ENCODE measurements at places on chromosomes 6 and 20.
A peak's percentile ranks its signal among the peaks of the same experiment; 100 is the strongest.

GRCh38 chr6:46414398-46414797 is 76.9 kb downstream of the RCAN2 start:
- DNase-seq: no peak

DNA sequence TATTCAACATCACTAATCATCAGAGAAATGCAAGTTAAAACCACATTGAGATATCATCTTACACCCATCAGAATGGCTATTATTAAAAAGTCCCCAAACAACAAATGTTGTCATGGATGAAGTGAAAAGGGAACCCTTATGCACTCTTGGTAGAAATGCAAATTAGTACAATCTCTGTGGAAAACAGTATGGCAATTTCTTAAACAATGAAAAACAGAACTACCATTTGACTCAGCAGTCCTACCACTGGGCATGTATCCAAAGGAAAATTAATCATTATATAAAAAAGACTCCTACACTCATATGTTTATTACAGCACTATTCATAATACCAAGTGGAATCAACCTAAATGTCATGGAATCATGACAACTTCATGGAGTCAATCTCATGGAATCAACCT is 611.3 kb upstream of the GJE1 start:
- no peak for DNase-seq

- no peak for DNase-seq
Measured at GRCh38 chr20:6838181-6838826, 70.8 kb downstream of the BMP2 start.

DNA sequence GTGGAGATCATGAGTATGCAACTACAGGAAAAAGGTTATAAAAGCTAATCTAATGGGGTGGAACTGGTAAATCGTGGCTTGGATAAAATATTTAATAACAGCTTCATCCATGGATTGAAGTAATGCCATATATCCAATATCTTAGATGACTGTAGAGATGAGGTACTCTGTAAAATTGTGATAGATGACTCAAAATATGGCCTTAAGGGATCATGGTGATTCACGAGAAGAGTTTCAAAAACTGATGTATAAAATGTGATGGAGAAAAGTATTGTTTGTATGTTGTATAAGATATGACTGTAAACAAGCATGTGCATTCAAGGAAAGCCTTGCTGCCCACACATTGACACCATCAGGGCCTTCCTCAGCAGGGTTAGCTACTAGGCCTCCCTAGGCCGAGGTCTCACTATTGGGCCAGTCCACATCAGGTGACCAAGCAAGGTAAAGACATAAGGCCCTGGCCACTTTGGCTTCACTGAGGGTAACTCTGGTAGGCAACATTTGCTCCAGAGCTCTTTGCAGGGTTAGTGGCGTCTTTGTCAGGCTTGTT is 17.7 kb upstream of the CCN6 start:
- DNase-seq: no peak

- no peak for DNase-seq
Measured at GRCh38 chr6:84860509-84860908, 96.1 kb upstream of the TBX18 start.

GRCh38 chr6:45884336-45884735 is 131.3 kb downstream of the CLIC5 start:
- DNase-seq: no peak

GRCh38 chr6:143952947-143953701 is 54.9 kb downstream of the PLAGL1 start:
- DNase-seq: no peak

- no peak for DNase-seq
Measured at GRCh38 chr20:40016392-40016791, 672.6 kb downstream of the MAFB start.

DNA sequence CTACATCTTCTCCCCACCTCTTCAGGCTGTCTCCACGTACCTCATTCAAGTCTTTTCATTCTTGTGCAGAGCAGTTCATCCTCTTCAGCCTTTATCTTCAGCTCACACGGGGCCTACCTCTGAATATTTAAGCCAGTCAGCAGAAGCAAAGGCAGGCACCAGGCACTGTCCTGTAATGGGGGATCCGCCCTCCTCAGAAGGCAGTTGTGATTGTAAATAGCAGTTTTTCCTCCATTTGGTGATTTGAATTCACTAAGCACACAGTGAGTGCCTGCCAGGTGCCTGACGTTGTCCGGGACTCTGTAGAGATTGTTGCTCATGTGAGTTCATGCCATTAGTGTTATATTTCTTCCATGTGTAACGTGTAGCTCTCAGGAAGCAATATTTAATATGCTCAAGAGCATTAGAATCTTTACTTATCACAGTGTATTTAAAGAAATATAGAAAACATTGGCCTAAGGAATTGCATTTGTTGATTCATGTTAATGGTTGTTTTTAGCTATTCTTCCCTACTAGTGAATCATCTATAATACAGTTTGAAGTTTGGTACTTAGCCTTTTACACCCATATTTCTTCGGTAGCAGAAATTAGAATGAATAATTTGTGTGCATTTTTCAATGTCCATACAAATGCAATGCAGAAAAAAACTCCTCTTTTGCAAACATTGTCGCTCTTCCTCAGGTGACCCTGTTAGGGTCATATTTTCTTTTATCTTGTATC is 17.9 kb downstream of the BPHL start:
- no peak for DNase-seq

- DNase-seq: no peak
Measured at GRCh38 chr6:21265034-21265729, 328.4 kb upstream of the SOX4 start.

DNA sequence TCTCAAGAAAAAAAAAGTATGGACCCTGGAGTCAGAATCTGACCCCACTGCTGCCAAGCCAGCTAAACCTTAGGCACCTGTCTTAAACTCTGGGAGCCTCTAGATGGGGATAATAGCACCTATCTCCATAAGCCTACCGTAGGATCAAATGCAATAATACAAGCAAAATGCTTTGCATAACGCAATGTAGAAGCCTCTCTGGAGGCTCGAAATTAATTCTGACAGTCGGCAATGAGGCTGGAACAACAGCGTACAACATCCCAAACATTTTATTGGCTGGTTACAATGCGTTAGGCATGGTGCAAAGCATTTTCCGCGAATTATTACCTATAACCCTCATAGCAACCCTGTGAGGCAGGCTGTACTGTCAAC is 521 bp downstream of the CDK5RAP1 start:
- DNase-seq: no peak

GRCh38 chr6:167984144-167984719 is 13.2 kb upstream of the KIF25 start:
- no peak for DNase-seq

- DNase-seq: no peak
Measured at GRCh38 chr6:89050155-89050554, 30.4 kb upstream of the PNRC1 start.

- no peak for DNase-seq
Measured at GRCh38 chr6:160102956-160103824, 18.4 kb upstream of the SLC22A1 start.

- DNase-seq: no peak
Measured at GRCh38 chr20:59386809-59387208, 86.4 kb downstream of the EDN3 start.

DNA sequence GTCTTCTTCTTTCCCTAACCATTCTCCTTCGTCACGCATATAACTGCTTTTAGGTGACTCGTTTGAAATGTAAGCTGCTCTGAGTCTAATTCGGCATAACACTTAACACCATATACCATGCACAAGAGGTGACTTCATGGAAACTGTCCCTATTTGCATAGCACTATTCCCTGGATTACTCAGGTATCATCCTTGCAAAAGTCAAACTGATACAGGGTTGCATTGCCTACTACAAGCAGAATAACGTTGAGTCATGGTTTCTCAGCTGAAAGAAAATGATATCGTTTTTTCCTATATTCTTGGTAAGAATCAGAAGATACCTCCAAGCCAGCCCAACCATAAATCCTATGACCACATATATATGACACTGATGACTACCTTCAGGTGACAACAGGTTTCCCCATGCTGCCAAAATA is 227.5 kb downstream of the ATXN1 start:
- no peak for DNase-seq

DNA sequence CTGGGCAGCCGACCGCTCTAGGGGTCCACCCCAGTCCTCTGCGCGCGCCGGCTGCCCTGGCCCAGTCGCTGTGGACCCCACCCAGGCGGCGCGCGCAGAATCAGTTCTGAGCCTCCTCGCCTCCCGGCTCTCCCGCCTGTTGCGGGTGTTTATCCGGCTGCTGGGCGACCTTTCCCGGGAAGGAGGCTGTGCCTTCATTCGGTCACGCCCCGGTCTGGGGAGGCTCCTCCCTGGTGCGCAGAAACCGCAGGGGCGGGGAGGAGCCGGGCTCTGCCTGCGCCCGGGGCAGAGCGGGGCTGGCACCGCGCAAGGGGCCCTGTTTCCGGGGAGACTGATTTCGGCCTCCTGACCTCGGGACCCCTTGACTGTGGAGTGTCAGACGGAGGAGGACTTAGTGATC is 80.8 kb upstream of the EYS start:
- DNase-seq: no peak

- no peak for DNase-seq
Measured at GRCh38 chr20:4508773-4509172, 212.9 kb upstream of the PRND start.

GRCh38 chr6:92263864-92264263 is 1155.5 kb downstream of the EPHA7 start:
- DNase-seq: no peak

- DNase-seq: no peak
Measured at GRCh38 chr20:19269737-19270340, 57.4 kb downstream of the SLC24A3 start.

GRCh38 chr6:55069132-55069781 is 105.1 kb upstream of the HCRTR2 start:
- no peak for DNase-seq

- DNase-seq: no peak
Measured at GRCh38 chr6:49852975-49853374, 13.4 kb downstream of the CRISP1 start.

DNA sequence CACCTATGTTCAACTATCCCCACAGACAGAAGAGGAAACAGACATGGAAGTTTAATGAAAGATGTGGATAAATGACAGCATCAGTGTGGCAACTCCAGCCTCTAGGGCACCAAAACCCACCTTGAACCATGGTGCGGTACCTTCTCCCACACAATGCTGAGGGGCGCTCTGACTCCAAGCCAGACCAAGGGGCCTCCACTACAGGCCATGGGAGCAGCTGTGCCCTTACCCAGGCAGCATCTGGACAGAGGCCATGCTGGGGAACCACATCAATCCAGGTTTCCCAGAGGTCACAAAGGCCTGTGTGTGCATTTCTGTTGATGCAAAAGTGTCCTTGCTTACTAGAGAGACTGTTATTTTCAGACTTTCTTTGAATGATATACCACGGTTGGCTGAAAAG is 4.1 kb downstream of the PRR18 start:
- no peak for DNase-seq

- DNase-seq: no peak
Measured at GRCh38 chr6:9621276-9621675, 793.6 kb downstream of the TFAP2A start.

- no peak for DNase-seq
Measured at GRCh38 chr20:20594171-20594530, 118.3 kb downstream of the RALGAPA2 start.

- DNase-seq: no peak
Measured at GRCh38 chr6:144689503-144690040, 404.4 kb downstream of the UTRN start.

DNA sequence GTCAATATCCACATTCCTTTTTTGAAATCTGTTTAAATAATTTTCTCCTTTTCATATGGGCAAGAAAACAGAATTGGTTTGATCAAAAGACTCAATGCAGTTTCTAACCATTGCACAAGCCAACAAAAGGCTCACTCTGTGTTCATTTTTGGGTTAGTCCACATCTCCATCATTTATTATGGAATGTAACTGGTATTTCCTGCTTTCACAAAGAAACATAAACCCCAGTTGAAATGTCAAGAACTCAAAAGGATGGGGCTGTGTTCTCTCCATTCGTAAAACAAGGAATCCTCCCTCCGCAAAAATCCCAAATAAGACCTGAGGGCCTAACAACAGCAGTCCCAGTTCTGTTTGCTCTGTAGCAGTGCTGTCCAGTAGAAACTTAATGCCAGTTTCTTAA is 420.9 kb downstream of the GJA1 start:
- DNase-seq: no peak

DNA sequence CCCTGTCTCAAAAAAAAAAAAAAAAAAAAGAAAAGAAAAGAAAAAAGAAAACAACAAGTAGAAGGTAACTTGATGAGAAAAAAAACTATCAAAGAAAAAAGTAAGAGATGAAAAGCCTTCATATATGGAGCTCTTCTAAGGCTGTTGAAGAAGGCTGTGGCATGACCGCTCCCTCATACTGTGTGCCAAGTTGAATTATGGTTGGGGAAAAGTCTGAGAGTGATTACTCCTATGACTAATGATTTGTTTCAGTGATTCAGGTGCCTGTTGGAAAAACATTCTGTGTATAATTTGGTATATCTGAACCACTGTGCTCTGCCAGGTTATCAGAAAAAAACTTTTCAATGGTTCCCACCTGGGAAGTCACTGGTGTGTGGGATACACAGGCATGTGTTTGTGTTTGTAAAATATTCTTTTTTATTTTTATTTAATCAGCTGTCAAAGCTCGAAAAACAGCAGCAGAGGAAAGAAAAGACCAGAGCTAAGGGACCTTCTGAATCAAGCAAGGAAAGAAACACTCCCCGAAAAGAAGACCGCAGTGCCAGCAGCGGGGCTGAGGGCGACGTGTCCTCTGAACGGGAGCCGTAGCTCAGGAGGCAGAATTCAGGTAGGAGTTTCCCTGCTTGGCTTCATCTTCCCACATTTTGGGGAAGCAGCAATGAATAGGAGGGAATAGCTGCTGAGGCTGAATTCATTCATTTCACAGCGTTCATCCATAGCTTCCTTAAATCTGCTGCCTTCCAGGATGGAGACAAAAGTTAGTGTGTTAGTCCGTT is 69.7 kb upstream of the SCP2D1 start:
- DNase-seq: no peak

GRCh38 chr6:36593569-36594028 is 563 bp upstream of the SRSF3 start:
- peak; percentile 45 for DNase-seq

Data from stimulated activated CD4-positive, alpha-beta T cell treated with anti-CD3 and anti-CD28 coated beads, Interleukin-12 subunit alpha, Interleukin-12 subunit beta, amount 100 ng/mL, for 4 hours (primary cell).